ENCODE measurements at places on chromosomes 5 and 9. TPM values are rescaled to one million over a fixed set of nuclear protein-coding genes. Genes with fewer than 3 reads are reported as not detected.

Gene MIER3
- 12.2 TPM for total RNA-seq

Gene ZNF483
- 2.2 TPM for total RNA-seq

Gene C5orf58
- not detected for total RNA-seq

Gene ZNF454
- 2.1 TPM for total RNA-seq

Gene CCDC180
- 1.7 TPM for total RNA-seq

Gene ADGRV1
- total RNA-seq: 0.18 TPM

Gene OCLN
- total RNA-seq: 0.43 TPM

Gene TEK
- 19.2 TPM for total RNA-seq

Gene BARX1
- total RNA-seq: not detected

Gene ROPN1L
- total RNA-seq: 0.28 TPM

Gene ZNF618
- 7.5 TPM for total RNA-seq

Gene SEMA4D
- 0.09 TPM for total RNA-seq

Gene SLC46A2
- not detected for total RNA-seq

Gene TCF7
- total RNA-seq: 0.28 TPM

Gene ECSCR
- total RNA-seq: 0.14 TPM

Gene STKLD1
- total RNA-seq: 0.55 TPM

Gene B4GALT7
- 43.5 TPM for total RNA-seq

Gene LEAP2
- 0.14 TPM for total RNA-seq

Gene TGFBI
- 2,186 TPM for total RNA-seq

Gene PCDHB12
- total RNA-seq: 0.09 TPM

Gene CCNO
- total RNA-seq: not detected

Gene KCNMB1
- not detected for total RNA-seq

Gene EXOC3
- 59.0 TPM for total RNA-seq

Gene C7
- total RNA-seq: 1.1 TPM

Gene MTX3
- total RNA-seq: 10.8 TPM

Gene ELOVL7
- total RNA-seq: 0.09 TPM

Gene MCTP1
- 4.7 TPM for total RNA-seq

Gene OSMR
- 86.6 TPM for total RNA-seq
